ENCODE measurements at places on chromosomes 6 and 20. TPM values are rescaled to one million over a fixed set of nuclear protein-coding genes. Genes with fewer than 3 reads are reported as not detected.

The GPLD1 gene
- 0.44 TPM for total RNA-seq

The HLA-DQA2 gene
- 0.45 TPM for total RNA-seq

The ALDH8A1 gene
- total RNA-seq = 1.2 TPM

The HLA-DOB gene
- 4.2 TPM for total RNA-seq

The DEFB132 gene
- not detected for total RNA-seq

The HTR1E gene
- total RNA-seq = not detected

The TRIM10 gene
- 0.09 TPM for total RNA-seq

The THBD gene
- total RNA-seq = not detected

The NOTCH4 gene
- total RNA-seq = 0.37 TPM

The KIF25 gene
- total RNA-seq = not detected

The LAMA2 gene
- total RNA-seq = 0.64 TPM

The POPDC3 gene
- total RNA-seq = not detected

The RAMACL gene
- 0.14 TPM for total RNA-seq

The RSPO3 gene
- total RNA-seq = not detected

The NUS1 gene
- 49.7 TPM for total RNA-seq

The C20orf141 gene
- not detected for total RNA-seq

The TGIF2 gene
- 55.7 TPM for total RNA-seq

All from activated CD4-positive, alpha-beta T cell treated with anti-CD3 and anti-CD28 coated beads, Interleukin-2, amount 10 ng/mL, durations not matched to agents 24 days and 14 days (primary cell).